ENCODE measurements at places on chromosomes 5 and 9.

- no peak for DNase-seq
Observed at GRCh38 chr5:9495121-9495520, 50.8 kb downstream of the SEMA5A start.

DNA sequence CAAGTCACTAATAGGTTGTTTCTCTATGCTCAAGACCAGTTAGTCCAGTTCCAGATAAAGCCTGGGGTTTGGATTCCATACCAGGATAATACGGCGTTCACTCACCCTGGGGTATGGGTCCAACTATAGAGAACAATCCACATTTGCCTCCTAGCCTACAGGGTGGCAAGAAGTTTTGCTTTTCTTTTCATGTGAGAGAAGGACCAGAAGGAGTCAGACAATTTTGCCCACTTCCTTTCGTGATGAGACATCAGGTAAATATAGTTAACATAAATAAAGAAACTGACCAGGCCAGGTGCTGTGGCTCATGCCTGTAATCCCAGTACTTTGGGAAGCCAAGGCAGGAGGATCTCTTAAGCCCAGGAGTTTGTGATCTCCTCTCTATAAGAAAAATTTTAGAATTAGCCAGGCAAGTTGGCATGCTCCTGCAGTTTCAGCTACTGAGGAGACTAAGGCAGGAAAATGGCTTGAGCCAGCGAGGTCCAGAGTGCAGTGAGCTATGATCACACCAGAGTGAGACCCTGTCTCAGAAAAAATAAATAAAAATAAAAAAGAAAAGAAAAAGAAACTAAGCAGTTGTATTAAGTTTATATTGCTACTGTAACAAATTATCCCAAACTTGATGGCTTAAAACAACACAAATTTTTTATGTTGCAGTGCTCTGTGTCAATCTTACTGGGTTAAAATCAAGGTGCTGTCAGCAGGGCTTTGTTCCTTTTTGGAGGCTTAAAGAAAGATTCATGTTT lies 7.5 kb upstream of the REEP5 start:
- DNase-seq, result no peak

DNA sequence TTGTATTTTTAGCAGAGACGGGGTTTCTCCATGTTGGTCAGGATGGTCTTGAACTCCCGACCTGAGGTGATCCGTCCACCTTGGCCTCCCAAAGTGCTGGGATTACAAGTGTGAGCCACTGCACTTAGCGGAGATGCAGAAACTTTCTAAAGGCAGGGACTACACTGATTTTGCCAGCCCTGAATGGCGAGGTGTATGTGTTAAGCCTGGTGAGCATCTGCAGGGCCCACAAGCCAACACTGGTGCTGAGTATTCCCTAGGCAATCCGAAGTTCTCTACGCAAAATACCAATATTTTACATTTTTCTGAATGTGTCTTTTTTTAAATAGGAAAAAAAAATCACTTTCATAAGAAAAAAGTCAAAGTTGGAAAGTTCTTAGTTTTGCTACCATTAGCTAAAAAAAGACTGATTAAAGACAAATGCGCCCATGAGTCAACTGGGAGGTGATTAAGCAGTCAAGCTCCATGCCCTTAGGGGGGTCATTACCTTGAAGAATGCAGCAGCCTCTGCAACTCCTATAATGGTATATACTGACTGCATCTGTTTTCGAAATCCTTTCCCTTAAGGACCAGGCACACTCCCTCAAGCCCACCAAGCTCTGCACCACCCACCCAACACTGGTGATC lies 502.8 kb downstream of the BNC2 start:
- no peak for DNase-seq

DNA sequence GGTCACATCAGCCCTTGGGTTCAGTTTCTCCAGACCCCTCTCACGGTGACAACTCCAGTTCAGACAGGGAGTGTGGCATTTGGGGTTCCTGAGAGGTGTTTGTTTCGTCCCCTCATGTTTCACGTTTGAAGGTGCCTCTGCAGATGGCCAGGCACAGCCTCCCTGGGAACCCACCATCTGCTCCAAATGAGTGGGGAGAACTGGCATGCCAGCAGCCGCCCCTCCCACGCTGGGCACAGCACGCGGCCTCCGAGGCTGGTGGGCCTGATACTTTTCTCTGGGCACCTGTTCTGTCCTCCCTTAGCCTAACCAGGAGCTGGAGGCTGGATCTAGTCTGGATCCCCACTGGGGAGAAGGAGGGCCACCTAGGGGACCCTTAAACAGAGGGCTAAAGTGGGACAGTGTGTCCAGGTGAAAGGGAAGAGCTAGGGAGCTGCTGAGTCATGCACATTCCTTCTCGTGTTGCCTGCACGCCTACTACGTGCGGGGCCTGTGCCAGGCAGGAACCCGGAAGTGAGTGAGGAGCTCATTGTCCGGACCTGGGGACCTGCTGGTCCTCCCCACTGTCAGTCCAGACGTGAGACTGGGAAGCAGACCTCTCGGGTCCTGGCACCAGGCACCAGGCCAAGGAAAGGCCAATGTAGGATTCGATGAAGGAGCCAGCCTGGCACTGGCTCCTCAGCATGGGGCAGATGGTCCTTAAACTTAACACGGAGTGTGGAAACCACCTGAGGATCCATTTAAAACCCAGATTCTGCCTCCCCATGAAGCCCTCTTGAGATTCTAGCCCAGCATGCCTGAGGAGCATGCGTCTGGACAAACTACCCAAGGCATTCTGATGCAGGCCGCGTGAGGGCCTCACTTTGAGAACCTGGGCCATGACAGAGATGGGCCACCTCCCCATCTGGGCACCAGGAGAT lies 11.7 kb downstream of the DNM1 start:
- no peak for DNase-seq

GRCh38 chr5:127988146-127988760 lies 95.3 kb upstream of the SLC12A2 start:
- DNase-seq, result no peak

DNA sequence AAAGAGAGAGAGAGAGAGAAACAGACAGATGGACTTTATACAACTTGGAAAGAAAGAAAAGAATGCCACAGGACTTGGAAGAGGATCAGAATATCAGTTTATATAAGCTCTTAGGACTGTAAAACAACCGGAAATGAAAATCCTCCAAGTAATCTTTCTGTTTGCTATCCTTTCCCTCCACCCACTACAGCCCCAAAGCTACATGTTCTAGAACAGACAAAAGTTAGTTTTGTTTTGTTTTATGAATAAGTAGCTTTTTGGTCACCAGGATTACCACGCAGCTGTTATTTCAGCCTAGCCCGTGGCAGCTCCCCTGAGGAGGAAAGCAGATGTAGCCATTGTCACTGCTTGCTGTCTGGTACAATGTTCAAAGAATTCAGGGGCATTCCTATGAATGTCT lies 66.6 kb downstream of the SH3TC2 start:
- DNase-seq, result no peak

DNA sequence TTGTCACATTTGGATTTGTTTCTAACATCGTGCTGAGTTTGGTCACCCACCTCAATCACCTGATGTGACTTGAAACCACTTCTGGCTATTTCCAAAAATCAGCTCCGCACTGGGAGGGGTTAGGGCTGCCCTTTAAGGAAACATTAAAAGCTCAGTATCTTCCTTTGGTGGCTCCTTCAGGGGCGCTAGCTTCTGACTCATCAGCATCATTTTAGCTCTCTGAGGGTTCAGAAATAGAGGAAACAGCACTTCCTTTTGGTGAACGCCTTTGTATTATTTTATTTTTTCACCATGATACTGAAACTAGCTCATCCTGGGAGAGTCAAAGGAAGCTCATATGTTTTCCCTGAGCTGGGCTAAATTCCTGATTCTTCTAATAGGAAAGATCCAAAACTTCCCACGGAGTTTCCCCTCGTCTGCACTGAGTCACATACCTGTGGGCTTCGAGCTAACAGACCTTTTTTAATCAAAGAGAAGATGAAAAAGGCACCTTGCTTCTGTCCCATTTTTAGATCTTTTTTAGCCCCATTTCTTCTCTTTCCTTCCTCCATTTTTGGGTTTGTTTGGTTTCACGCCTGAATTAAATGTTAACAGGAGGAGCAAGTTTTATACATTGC lies 48.2 kb downstream of the ROPN1L start:
- no peak for DNase-seq

DNA sequence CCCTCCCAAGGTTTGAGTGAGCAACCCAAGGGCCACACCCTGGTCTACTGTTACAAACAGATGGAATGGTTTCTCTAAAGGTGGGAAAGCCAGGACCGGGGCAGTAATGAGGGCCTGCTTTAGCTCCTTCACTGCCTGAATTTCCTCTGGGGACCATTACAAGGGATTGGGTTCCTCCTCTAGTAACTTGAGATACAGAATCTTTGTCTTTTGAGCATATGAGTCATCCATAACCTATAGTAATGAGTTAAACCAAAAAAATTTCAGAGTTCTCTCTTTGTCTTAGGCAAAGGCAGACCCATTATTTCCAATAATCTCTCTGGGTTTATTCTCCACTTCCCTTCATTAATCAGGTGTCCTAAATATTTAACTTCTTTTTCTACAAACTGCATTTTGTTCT lies 618.8 kb downstream of the HINT1 start:
- DNase-seq, result no peak

- no peak for DNase-seq
Observed at GRCh38 chr5:158013303-158013702, 154.4 kb upstream of the CLINT1 start.

DNA sequence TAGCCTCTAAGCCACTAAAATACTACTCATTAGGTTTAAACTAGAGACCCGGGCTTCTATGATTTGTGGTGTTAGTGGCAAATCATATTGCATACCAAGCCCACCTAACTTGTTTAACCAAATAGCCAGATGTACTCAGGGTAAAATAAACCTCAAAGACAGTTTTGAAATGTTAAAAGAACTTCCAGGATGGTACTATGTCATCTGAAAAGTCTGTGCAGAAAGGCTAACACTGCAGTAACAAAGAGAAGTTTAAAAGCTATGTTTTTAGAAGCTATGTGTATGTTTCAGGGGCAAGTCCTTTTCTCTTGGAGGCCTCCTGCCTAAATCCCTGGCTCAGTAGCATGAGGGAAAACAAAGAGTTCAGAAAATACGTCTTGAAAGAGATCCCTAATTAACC lies 84.9 kb upstream of the IL7R start:
- DNase-seq, result no peak

- DNase-seq, result no peak
Observed at GRCh38 chr9:69771775-69772418, 12.1 kb upstream of the PTAR1 start.

GRCh38 chr5:131355971-131356528 lies 92.2 kb downstream of the CDC42SE2 start:
- no peak for DNase-seq

DNA sequence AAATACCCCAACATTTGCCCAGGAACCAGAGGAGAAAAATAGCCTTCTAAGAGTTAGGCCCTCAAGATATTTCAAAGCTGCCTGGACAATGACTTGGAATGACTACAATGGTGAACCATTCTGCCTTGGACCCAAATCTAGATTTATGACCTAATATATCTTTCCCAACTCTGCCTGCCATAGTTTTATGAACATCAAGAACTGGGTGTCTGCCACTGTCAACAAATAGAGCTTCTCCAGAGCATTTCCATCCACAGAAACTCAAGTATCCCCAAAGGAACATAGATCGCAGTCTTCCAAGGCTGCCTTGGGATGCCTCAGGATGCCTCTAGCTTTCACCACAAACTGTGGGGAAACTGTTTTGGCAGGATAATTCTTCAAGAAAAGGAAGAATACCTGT lies 48.2 kb upstream of the NFIB start:
- DNase-seq, result no peak

DNA sequence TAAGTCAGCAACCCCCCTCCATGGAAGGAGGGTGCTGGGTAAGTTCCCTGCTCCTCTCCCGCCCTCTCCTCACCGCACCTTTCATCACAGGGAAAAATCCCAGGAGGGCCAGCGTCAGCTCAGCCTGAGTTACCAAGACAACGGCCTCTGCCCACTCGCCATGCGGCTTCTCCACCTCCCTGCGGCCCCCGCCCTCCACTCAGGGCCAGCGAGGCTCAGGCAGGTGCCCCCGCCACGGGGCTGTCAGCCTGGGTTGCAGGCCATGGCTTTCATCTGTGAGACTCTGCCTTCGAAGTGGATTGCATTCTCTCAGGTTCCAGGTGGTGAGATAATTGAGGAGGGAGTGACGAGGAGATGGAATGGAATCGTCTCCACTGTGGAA lies 27.2 kb upstream of the LAMC3 start:
- DNase-seq, result no peak

- no peak for DNase-seq
Observed at GRCh38 chr5:33769968-33770367, 121.8 kb downstream of the ADAMTS12 start.

DNA sequence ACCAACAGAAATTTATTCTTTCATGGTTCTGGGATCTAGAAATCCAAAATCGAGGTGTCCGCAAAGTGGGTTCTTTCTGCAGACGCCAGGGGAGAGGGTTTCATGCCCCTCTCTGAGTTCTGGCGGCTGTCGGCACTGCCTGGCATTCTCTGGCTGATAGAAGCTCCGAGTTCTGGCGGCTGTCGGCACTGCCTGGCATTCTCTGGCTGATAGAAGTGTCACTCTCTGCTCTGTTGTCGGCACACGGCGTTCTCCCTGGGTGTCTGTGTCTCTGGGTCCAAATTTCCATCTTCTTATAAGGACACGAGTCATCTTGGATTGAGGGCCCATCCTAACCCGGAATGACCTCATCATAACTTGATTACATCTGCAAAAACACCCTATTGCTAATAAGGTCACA lies 7.6 kb downstream of the GFI1B start:
- DNase-seq, result no peak

- no peak for DNase-seq
Observed at GRCh38 chr5:154242964-154243376, 52.4 kb downstream of the GALNT10 start.

GRCh38 chr5:9557696-9558095 lies 11.8 kb upstream of the SEMA5A start:
- DNase-seq, result no peak

GRCh38 chr9:17744786-17745185 lies 165.9 kb downstream of the SH3GL2 start:
- no peak for DNase-seq

- DNase-seq, result no peak
Observed at GRCh38 chr9:128722380-128723351, 1.3 kb downstream of the ZDHHC12 start.

DNA sequence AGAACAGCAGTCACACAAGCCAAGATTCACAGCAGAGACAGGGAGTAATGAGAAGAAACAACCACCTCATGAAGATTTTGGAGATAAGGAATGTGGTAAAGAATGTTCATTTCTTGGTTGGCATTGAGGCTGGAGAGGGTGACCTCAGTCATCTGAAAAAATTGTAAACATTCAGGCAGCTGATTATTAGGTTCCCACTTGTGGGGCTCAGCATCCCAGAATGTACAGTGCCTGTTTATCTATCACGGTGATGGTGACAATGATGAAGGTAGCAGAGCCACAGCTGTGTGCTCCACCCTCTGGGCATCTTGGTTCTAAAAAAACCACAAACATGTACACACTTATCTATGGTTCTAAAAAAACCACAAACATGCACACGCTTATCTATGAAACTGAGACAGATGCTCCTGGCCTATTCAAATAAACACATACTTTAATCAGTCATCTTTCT lies 143.9 kb upstream of the MOCS2 start:
- DNase-seq, result no peak

- no peak for DNase-seq
Observed at GRCh38 chr9:68998812-68999211, 15.1 kb downstream of the PRKACG start.

- DNase-seq, result no peak
Observed at GRCh38 chr9:78725503-78725902, 428.6 kb downstream of the PSAT1 start.

Data from activated CD8-positive, alpha-beta memory T cell treated with anti-CD3 and anti-CD28 coated beads for 4 hours (primary cell).